Stimulated activated CD4-positive, alpha-beta T cell treated with anti-CD3 and anti-CD28 coated beads, Interleukin-4, amount 100 ng/mL, for 4 hours (primary cell): ENCODE measurements at places on chromosomes 7 and 10.

DNA sequence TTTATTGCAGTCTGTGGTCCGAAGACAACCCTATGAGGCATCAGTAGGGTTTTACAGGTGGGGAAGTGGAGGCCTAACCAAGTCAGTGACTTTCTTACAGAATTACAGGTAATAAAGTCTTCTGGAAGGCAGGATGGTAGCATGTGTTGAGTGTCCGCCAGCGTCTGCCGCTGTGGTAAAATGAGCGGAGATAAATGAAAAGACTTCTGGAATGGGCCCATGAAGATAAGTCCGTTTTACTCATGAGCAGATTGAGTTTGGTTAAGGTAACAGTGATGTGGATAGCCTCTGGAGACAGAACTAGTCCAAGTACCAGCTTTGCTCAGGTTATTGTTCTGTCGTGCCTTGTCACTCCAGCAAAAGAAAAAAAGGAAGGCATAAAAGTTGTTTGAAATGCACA, 966 bp downstream of the FBH1 start:
- no peak for DNase-seq

DNA sequence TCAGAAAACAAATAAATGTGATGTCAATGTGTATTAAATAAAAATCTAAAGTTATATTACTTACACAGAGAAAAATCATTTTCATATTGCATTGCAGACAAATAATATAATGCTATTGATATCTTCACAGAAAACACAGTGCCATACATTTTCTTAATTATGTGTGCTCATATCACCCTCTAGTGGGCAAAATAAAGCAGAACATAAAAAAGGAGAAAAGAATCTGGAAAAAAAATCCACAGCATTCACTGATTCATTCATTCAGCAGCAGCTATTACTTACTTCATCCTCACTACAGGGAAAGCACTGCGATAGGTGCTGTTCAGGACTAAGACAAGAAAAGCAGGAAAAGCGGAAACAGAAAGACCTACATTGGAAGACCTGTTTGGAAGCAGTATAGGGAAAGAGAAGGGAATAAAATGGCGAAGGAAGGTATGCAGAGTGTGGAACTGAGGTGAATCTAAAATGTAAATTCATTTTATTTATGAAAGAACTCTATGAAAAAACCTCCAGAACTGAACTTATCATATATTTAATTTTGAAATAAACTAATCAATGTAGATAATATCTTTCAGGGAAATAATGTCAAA, 73.2 kb downstream of the POT1 start:
- no peak for DNase-seq

DNA sequence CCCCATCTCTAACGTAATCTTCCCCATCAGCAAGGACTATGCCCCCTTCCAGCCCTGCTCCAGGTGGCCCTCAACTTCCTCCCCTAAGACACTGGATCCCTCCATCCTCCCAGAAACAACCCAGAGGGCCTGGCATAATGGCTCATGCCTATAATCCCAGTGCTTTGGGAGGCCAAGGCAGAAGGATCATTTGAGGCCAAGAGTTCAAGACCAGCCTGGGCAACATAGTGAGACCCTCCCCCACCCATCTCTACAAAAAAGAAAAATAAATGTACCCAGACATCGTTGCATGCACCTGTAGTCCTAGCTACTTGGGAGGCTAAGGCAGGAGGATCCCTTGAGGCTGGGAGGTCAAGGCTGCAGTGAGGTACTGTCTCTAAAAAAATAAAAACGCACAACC, 42.6 kb downstream of the TMEM130 start:
- DNase-seq: no peak

DNA sequence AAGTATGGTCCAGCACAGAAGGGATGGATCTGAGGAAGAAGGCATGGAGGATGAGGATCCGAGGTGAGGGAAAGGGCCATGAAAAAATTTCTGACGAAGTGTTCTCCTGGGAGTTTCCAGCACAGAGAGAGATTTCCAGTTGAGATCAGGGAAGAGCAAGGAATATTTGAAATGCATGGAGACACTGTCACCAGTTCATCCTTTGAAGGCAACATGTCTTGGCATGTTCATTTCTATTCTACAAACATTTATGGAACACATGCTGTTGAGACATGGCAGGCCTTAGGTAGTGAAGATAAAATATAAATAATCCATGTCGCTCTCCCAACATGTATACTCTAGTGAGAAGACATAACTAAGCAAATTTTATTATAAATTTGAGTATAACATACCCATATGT, 234.0 kb upstream of the TCF7L2 start:
- DNase-seq: no peak

- no peak for DNase-seq
Measured at GRCh38 chr10:19961076-19962053, 145.1 kb downstream of the PLXDC2 start.

DNA sequence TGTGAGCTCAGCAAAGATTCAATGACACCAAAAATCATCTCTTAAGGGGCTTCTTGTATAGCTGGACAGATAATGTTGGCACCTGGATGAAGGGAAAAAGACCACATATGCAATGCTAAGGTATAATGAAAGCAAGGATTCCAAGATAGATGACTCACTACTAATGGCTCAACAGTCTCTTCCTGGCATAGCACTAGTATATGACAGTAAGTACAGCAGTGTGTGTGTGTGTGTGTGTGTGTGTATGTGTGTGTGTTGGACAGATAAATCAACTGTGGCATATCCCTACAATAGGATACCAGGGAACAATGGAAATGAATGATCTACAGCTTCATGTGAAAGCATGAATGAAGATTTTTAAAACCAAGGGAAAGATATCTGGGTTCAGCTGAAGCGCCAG, 257.1 kb downstream of the SFMBT2 start:
- no peak for DNase-seq

- no peak for DNase-seq
Measured at GRCh38 chr7:70595755-70596597, 536.0 kb upstream of the GALNT17 start.

DNA sequence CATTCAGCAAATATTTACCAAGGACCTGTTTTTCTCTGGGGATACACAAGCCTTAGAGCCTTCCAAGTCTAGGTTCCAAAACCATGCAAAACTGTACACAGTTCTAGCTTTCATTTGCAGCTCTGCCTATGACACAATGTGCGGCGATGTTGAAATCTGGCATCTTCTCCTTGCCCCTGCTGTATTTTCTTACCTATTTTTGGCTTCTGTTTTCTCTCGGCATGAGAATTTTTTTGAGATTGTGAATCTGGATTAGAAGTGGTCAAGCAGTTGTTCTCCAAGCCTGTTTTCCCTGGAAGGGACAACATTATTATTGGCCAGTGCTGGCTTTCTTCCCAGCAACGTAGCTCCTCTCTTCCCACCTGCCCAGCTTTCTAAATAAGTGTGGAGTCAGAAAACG, 176.3 kb downstream of the CREB5 start:
- no peak for DNase-seq

DNA sequence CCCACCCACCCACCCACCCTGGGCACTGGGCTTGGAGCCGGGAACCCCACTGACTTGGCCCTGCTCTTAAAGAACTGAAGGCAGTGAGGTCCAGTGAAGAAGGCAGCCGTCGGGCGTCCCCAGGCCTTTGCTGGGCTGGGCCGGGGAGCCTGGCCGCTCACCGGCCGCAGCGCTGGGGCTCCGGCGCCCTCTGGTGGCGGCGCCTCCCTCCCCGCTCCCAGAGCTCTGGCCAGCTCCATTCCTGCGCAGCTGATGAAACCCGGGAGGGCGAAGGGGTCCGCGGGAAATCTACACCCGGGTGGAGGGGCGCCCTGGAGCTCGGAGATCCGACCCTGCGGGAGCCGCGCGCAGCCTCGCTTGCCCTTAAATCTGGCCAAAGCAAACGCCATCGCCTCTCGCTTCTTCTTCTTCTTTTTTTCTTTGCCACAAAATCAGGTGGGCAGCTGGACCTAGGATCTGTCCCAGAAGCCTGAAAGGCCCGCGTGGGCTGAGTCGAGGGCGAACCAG, 1.7 kb upstream of the CXCL12 start:
- DNase-seq: no peak

GRCh38 chr7:107125475-107125874, 43.3 kb upstream of the HBP1 start:
- DNase-seq: no peak

DNA sequence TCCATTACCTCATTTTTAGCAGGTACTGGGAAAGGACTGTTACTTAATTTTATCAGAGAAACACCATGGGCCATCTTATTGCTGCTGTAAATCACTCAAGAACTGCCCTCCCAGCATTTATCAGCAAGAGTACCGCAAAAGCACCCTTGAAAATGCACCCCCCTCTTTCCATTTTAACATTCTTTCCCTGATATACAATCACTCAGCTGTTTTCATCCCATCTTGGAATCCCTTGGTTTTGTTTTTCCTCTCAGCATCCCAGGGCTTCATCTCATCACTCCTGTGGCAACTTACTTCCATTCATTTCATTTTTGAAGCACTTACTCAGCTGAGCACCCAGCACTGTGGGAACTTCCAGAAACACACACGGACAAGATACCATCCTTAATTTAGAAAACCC, 36.5 kb downstream of the RAPGEF5 start:
- no peak for DNase-seq

DNA sequence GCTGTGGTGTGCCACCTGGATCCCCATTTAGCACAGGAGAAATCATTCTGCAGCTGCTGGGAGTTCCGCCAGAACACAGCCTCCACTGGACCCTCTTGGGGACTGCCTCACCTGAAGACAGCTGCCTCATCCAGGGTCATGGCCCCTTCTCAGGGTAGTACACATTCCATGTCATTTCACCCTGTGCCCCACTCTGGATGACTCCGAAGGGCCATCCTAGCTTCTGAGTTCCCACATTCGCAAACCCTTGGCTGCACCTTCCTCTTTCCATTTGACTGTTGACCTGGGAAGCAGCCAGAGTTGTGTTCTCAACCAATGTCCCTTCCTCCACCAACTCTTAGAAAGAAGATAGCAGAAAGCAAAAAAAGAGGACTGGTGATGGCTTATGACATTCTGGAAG, 125.6 kb upstream of the TBX20 start:
- DNase-seq: no peak

GRCh38 chr10:125531465-125531864, 151.5 kb downstream of the TEX36 start:
- DNase-seq: no peak

DNA sequence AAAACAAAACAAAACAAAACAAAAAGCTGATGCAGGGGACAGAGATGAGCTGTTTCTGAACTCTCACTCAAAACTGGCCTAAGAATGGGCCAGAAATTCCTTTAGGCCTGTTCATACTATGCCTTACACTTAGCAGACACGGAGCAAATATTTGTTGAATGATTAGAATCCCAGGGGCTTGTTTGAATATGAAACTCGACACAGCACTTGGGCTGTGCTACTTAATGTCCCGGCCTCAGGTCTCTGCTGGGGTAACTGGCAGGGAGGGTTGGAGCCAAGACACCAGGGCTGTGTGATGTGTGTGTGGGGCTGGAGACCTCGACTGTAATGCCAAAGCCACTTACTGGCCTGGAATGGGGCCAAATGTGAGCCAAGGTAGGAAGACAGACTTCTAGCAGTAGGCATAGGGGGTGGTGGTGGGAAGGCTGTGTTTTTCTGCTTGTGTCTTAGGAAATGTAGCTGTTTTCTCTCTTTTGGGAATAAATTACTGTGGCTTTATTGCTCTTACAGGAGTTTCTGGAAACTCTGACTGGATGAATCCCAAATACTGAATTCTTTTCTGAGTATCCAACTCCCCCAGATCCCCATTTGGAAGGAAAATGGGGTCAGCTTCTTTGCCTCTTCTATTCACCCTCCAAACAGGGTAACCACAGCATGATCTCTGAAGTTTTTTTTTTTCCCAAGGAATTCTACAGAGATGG, 66.7 kb downstream of the EMX2 start:
- DNase-seq: no peak

- no peak for DNase-seq
Measured at GRCh38 chr7:48087349-48087748, 1.7 kb upstream of the UPP1 start.

DNA sequence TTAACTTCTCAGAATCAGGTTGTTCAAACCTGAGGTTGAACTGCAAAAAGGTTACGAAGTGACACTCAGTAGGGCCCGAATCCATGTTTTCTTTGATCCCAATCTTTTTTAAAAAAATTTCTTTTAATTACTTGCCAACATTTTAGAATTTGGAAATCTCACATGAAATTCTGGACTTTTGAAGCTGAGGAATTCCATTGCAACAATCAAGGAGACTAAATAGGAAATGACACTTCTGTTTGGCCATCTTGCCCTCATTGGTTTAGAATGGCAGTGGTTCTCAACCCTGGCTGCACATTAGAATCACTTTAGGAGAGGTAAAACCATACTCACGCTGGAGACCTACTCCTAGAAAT, 471 bp upstream of the TOMM7 start:
- no peak for DNase-seq

DNA sequence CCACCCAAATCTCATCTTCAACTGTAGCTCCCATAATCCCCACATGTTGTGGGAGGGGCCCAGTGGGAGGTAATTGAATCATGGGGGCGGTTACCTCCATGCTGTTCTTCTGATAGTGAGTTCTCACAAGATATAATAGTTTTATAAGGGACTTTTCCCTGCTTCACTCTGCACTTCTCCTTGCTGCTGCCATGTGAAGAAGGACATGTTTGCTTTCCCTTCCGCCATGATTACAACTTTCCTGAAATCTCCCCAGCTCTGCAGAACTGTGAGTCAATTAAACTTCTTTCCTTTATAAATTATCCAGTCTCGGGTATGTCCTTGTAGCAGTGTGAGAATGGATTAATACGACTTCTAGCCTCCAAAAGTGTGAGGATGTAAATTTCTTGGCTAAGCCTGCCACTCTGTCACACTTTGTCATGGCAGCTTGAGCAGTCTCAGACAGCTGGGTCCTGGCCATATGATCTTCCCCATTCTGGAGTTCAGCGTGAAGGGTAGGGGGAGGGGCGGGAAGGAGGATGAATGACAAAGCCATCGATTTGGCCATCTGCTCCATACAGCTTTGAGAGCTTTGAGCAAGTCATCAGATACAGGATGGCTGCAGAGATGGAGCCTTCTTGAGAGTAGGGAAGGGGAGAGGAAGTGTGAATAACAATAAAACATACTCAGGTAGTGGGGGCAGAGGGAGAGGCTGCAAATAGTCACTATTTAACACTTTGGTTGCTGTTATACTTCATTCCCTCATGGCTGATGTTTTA, 19.1 kb upstream of the INPP5F start:
- no peak for DNase-seq

- no peak for DNase-seq
Measured at GRCh38 chr7:112233048-112233697, 26.7 kb downstream of the ZNF277 start.

- DNase-seq: no peak
Measured at GRCh38 chr7:69166979-69167516, 431.2 kb upstream of the AUTS2 start.

DNA sequence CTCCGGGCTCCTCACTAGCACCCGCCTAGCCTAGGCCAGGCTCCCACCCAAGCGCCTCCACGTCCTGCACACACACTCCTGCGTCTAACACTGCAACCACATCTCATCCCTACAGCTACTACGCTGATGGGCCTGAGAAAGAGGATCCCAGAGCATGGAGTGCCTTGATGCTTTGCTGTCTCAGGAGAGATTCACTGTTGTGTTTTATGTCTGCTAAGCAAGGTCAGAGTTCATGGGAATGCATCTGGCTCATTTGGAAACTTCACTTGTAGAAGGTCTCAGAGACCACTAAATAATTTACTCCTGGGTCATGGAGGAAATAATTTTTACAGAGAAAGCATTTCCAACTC, 88.7 kb downstream of the SLIT1 start:
- no peak for DNase-seq

- no peak for DNase-seq
Measured at GRCh38 chr7:123821320-123821719, 23.6 kb upstream of the HYAL4 start.

- DNase-seq: no peak
Measured at GRCh38 chr7:125436220-125436619, 506.6 kb upstream of the POT1 start.
